Suppressor macrophage treated with lipopolysaccharide for 1 hour (primary cell): ENCODE measurements at places on chromosomes 3 and 15.
A peak's percentile ranks its signal among the peaks of the same experiment; 100 is the strongest.

DNA sequence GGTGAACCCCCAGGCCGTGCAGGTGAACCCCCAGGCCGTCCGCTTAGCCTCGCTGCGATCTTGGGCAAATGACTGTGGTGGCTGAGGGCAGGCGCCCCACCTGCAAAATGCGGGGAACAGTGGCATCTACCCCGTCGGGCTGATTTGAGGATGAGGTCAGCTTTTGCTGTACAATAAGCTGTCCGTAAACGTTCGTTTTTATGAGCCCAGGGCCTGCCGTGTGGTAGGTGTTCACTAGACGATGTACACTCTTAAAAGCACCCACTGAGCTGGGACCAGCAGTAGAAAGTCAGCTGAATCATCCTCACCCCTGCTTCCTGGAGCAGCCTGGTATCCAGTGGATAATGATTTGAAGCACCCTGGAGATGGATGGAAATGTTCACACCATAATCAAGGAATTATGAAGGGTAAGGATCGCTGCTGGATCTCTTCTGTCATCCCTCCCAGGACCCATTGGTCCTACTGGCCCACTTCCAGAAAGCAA, 943 bp upstream of the PCSK6 start:
- DNase-seq = no peak

DNA sequence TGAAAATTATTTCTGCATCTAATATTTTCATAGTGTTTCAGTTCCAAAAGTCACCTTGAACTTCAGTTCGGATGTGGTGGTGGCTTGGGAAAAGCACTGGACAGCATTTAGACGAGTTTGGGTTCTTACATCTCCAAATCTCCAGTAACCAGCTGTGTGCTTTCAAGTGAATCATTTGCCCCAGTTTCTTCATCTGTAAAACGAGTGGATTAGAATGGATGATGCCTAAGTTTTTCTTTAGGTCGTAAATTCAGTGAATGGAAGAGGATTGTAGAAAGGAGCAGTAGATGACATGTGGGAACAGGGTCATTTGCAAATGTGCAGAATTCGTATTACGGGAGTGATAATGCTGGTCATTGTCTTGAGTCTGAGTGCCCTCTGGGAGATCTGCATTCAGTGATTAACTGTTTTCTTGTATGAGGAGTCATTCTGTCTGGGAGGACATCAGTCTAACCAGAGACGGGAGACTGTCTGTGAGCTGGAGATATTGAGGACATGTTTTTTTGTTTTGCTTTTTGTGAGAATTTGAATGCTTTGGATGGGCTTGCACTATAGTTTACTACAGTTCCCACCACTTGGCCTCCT, 641.6 kb upstream of the TBL1XR1 start:
- DNase-seq = no peak

GRCh38 chr15:39797407-39797806, 14.8 kb upstream of the FSIP1 start:
- no peak for DNase-seq

DNA sequence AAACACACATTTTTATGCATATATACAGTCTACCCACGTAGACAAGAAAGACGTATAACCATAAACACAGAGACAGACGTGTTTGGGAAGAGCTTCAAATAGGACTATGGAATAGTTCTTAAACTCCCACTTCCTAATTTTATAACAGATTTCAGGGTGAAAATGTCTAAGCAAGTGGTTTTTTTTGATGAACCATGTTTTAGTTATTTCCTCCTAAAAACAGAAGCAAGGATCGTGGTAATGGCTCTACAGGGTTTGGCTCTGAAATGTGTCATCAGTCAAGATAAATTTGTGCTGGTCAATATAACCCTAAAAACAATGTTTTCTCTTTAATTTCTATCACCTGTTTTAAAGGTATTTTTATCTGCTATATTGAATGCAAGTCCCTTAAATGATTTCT, 58.2 kb downstream of the FMN1 start:
- peak; percentile 70 for DNase-seq

DNA sequence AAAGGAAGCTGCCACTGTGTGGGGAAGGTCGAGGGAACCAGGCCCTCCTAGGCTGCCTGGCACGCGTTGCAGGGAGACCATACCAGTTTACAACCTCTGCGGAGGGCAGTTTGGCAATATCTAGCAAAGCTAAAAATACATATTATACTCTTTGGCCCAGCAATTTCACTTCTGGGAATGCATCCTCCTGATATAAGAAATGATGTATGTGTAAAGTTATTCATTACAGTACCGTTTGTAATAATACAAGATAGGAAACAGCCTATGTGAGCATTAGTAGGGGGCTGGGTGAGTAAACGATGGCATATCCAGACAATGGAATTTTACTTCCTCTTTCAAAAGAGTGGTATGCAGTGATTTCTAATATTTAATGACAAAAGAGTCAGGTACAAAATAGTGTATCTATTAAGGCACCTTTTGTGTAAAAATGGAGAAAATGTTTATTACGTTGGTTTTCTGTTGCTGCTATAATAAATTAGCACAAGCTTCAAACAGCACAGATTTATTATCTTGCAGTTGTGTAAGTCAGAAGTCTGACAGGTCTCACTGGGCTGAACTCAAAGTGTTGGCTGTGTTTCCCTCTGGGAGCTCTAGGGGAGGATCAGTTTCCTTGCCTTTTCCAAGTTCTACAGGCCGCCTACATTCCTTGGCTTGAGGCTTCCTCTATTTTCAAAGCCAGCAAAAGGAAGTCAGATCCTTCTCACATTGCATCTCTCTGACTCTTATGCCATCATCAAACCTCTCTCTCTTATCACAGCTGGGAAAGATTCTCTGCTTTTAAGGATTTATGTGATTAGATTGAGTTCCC, 9.0 kb downstream of the APOD start:
- peak; percentile 25 for DNase-seq

DNA sequence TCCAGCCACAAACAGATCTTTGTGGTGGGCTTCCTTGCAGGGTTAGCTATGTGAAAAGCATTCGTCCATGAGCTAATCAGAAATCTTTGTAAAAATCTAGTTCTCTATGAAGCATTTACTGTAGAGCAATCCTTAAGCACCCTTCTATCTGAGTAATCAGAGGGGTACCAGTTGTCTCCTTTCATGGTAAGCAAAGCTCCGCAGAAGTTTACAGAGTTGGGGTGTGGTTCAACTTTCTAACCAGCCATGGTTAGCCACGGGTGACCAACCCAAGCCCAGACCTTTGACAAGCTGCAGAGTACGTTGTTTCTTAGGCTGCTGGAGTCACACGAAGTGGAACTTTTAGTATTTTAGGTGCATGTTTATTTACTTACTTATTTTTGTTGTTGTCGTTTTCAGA, 77.4 kb downstream of the FLNB start:
- DNase-seq = no peak

GRCh38 chr15:74127954-74128784, 2.2 kb upstream of the ISLR2 start:
- no peak for DNase-seq

DNA sequence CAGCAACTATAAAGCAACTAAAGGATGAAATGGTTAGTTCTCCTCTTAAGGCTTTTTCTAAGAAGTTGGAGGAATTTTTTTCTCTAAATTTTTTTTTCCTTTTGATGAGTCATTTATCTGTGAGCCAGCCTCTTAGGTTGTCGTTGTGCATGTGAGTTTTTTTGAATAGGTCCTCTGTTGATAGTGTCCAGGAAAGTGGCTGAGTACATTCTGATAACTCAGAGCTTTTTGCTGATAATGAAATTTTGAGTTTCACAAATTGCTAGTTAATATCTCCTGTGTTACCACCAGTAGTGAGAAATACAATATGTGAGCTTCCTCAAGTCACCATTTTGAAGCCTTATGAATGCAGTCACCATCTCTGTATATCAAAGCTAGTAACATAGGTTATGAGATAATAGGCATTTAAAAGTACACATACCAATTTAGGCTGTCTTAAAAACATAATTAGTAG, 7.1 kb upstream of the LXN start:
- peak; percentile 28 for DNase-seq

DNA sequence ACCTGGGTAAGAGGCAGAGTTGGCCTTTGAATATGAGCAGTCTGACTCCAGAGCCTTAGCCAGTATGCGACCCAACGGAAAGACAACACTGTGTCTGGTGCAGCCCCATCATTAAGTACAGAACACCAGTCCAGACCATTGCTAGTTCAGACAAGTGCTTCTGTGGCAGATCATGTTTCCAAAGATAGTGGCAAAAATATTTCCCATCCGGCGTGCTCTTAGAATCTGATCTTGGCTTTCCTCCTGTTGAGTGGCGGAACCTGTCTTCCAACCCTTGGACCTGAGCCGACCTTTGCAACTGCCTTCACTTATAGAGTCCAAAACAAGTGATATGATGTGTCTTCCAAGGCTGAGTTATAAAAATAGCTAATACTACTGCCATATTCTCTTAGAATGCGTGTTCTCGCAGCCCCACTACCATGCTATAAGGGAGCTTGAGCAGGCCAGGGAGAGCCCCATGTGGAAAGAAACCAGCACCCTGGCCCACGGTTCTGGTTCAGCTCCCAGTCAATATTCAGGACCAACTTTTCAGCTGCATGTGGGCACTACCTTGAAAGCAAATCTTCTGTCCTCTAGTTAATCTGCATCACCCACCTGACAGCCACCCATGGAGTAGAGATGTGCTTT, 322.4 kb upstream of the SLCO3A1 start:
- DNase-seq = no peak

DNA sequence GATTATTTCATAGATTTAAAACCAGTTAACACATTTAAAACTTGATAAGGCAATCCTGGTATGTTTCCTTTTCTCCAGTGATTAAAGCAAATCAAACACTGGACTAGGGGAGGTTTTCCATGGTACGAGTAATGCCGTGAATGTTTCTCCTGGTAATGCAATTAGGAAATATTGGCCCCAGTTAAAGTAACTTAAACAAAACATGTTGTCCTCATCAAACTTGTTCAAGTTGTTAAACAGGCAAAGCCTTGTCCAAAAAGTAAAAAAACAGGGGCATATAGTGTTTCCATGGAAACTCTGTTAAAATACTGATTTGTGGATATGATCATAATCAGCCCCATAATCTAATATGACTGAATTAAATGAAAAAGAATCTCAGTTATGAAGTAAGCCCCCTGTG, 13.1 kb upstream of the LRTM1 start:
- no peak for DNase-seq

DNA sequence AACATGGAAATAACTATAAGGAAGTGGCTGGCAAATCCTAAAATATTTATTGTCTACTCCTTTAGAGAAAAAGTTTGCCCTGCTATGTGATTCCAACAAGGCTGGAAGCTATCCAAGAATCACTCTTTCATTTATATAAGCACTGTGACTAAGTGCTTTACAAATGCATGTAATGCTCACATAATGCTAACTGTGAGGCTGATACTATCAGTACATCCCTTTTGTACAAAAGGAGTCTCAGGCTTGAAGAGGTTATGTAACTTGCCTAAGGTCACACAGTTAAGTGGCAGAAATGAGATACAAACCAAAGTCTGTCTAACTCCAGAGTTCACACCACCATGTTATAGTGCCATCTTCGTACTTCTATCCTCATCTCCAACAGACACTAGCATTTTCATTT, 17.0 kb downstream of the TOPBP1 start:
- no peak for DNase-seq

DNA sequence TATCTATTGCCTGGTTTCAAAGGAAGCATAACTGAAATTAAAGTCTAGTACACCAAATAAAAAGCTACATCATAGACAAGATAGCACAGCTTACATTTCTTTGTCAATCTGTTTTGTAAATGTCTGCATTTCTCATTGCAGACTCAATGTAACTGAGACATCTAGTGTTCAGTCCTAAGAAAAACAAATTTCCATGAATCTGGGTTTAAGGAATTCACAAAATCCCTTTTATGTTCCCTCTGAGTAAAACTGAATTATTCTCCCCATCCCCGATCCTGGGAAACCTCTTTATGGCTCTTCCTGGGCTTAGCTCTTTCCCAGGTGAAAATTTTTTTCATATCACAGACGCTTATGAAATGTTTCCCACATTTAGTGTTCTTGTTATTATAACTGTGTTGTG, 21.6 kb upstream of the RASA2 start:
- DNase-seq = no peak

- no peak for DNase-seq
Measured at GRCh38 chr3:58452176-58452575, 18.5 kb upstream of the PDHB start.

- DNase-seq = no peak
Measured at GRCh38 chr3:20072422-20072821, 32.2 kb downstream of the KAT2B start.

- DNase-seq = peak; percentile 21
Measured at GRCh38 chr3:5298453-5298852, 110.9 kb downstream of the EDEM1 start.

DNA sequence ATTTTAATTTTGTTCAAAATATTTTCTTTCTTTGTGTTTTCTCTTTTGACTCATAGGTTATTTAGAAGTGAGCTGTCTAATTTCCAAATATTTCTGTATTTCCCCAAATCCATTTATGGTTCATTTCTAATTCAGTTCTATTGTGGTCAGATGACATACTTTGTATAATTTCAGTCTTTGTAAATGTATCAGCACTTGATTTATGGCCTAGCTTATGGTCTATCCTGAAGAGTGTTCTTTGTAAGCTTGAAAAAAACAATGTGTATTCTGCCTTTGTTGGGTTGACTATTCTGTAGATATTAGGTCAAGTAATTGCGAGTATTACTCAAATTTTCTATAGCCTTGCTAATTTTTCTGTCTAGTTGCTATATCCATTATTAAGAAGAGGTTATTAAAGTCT, 311.2 kb downstream of the OCA2 start:
- DNase-seq = no peak

GRCh38 chr15:101397521-101398003, 91.9 kb downstream of the PCSK6 start:
- no peak for DNase-seq

DNA sequence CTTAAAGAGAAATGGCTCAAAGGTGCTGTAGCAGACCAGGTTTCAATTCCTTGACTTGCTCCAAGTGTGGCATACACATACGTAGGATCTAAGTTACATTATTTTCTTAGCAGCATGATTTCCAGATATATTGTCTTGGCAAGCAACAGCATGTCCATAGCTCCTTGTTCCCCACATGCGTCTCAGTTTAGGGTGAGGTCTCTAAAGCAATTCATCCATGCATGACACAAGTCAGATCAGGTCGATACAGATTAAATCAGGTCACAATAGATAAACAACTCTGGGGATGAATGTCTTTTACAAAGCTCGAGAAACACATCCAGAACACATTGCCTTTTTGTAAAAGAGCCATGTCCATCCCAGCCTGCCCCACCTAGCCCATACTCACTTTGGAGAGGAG, 108.9 kb upstream of the ABHD17C start:
- DNase-seq = no peak

- DNase-seq = no peak
Measured at GRCh38 chr15:78879517-78880241, 7.0 kb downstream of the MORF4L1 start.

GRCh38 chr15:43199945-43200488, 14.8 kb downstream of the CCNDBP1 start:
- no peak for DNase-seq
